ENCODE measurements at places on chromosomes 7 and 10.

DNA sequence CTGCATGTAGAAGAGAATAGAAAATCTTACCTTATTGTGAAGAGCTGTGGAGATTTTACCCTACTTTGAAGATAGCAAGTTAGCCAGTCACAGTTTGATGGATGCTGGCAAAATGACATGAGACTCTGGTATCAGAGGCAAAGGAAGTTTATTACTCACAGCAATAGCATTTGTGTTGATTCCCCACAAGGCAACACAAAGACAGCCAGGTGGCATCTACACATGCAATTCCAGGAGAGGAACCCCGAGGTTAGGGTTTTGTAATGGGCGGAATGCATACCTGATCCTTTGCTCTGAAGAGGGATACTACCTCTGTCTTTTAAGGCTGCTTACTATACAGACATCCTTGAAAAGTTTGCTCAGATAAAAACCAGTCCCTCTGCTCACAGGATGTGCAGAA is 59.5 kb downstream of the AHR start:
- DNase-seq: no peak

- DNase-seq: no peak
Observed at GRCh38 chr7:50411332-50411731, 38.8 kb downstream of the FIGNL1 start.

- peak; percentile 90 for DNase-seq
Observed at GRCh38 chr7:31744294-31744874, 57.4 kb downstream of the PPP1R17 start.

DNA sequence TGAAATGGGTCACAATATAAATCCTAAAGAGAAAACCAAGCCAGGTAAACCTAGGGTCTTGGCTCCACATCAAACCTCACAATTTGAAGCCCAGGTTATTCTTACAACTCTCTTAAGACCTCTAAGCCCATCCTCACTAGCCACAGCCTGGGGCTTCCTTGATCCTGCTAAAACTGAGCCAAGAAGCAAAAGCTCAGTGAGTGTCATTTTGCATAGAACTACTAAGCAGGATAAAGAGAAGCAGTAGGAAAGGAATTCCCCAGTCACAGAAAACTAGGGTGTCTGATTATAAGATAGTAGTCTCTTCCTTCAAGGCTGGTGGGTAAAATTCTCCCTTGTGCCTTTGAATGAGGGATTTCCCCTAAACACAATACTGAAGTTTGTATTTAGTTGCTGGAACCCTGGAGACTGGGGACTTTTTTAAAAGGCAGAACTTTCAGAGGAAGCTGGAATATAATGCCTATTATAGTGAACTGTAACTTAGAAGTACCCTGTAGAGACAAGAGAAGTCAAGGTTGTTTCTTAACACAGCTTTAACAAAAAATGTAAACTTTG is 196.6 kb upstream of the KIAA1217 start:
- DNase-seq: no peak

- no peak for DNase-seq
Observed at GRCh38 chr10:7915923-7916536, 97.7 kb downstream of the TAF3 start.

DNA sequence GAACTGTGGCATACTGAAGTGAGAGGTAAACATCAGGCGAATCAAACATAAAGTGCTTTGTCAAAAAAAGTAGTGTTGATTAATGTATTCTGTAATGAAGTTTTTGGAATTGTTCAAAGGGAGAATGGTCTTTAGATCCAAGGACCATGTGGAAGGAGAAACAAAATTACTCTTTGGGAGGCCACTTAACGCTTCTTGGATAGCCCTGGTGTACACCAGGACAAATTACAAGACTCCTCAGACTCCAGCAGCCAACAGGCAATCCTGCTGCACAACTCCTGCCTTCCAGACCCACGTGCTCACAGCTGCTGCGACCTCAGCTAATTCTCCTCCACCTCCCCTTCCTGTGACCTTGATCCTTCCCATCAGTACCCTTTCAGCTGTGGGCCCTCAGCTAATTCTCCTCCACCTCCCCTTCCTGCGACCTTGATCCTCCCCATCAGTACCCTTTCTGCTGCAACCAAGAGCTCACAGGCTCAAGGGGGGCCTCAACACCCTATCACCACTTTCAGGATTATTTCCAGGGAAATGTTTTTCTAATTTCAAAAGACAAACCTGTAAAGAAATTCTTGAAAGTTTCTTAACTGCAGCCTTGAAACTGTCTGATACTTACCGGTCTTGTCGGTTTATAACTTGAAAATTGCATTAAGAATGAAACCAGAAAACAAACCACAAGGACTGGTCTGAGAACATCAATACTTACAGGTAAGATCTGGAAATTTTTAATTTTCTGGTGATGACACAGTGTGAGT is 29.7 kb upstream of the DDC start:
- DNase-seq: no peak

DNA sequence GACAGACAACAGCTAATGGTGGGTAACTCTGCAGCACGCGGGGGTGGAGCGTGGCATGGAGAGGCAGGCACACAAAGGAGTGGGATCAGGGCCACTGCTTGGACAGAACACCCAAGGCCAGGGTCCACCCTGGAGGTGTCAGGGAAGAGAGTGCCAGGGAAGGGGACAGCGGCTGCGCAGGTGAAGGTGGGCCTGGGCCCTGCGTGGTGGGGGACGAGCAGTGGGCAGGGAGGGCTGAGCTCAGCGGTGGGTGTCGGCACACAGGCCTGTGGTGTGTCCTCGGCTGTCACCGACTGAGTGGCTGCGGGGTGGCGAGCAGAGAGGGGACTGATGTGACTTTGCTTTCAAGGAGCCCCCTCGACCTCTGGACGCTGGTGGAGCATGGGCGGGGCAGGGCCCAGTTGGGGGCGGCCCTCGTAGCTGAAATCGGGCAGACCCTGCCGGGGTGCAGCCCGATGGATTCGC is 8.4 kb upstream of the SCART1 start:
- DNase-seq: no peak

DNA sequence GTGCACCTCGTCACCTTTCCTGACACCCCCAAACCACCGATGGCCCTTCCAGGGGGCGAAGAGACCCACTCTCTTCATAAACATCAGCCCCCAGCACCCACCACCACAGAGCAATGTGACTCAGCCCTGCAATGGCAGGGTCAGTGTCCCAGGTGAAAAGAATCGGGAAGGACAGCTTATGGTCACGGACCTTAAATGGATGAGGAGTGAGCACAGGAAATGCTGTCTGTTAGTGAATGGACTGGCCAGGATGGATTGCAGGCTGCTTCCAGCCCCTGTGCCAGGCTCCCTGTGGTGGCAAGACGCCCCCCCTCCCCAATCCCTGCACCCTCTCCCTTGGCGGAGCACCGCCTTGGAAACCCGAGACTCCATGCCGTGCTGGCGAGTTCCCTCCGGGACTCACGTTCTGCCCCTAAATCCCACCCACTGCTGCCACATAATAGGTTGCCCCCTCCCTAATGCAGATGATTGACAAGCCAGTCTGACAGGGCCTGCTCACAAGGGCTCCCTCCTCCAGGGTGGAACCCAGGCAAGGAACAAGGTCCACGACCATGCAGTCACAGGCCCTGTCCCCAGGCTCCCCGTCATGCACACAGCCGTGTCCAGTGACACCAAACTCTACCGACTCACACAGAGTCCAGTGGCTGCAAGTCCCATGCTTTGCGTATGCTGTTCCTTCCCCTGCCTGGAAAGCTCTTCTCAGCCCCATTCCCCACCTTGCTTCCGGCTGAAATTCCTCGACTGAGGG is 7.3 kb downstream of the ASB13 start:
- peak; percentile 45 for DNase-seq

GRCh38 chr7:82542665-82543064 is 99.1 kb upstream of the CACNA2D1 start:
- no peak for DNase-seq

GRCh38 chr10:60511477-60512229 is 122.0 kb upstream of the ANK3 start:
- DNase-seq: peak; percentile 53

DNA sequence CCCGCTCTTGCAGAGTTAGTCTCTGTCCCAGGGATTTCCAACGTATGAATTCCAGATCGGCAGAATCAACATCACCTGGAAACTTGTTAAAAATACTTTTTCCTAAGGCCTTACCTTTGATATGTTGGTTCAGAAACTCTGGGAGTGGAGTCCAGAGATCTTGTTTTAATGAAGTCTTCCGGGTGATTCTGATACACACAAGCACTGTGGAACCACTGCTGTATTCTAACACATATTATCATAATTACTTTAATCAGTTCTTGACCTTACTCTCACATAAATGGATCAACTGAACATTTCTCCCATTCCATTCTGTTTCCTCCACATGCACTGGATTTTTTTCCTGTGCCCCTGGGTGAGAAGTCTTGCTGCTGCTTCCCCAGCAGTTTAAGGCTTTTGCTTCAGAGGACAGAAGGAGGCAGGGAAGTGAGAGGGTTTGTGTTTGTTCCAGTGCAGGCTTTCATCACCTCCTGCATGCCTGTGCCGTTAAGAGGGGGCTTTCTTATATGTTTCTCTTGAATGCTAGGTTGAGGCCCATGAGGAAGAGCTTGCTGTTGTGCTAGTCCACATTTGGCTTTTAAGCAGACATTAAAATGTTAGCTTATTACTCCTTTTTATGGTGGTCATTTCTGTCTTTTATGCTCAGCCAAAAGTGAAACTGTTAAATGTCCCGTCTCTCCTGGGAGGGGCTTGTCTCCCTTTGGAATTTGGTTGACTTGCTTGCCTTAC is 32.4 kb downstream of the CCSER2 start:
- no peak for DNase-seq

GRCh38 chr7:22447762-22448161 is 52.2 kb downstream of the STEAP1B start:
- DNase-seq: peak; percentile 14

DNA sequence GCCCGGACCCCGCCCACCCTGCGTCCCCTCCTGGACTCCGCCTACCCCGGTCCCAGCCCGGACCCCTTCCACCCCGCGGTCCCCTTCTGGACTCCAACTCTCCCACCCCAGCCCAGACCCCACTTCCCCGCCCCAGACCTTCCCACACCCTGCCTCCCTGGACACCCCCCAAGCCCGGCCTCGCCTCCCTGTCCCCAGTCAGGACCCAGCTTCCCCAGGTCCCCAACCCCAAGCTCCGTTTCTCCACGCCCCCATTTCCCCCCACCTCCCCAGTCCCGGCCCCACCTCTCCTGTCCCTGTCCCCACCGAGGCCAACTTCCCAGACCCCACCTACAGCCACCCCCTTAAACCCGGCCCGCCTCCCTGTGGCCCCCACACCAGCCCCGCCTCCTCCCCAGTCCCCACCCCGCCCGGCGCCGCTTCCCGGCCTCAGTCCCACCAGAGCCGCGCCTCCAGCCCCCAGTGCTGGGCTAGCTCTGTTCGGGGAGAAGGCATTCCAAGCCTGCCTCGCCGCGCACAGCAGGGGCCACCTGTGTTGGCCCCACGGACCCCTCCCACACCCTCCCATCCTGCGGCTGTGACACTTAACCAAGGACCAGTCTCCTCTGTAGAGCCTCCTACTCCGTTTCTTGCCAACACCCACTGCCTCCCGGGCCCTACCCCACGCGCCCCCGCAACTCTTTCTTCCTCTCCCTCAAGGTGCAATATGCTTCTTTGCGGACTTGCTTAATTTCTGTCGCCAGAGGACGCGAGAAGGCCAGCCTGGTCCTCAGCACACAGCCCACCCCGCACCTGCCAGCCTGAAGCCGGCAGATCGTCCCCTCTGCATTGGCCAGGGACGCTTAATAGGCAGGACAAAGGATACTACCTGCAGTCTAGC is 736 bp upstream of the ITIH5 start:
- peak; percentile 53 for DNase-seq

- DNase-seq: peak; percentile 58
Observed at GRCh38 chr7:157151626-157152339, 13.1 kb downstream of the UBE3C start.

DNA sequence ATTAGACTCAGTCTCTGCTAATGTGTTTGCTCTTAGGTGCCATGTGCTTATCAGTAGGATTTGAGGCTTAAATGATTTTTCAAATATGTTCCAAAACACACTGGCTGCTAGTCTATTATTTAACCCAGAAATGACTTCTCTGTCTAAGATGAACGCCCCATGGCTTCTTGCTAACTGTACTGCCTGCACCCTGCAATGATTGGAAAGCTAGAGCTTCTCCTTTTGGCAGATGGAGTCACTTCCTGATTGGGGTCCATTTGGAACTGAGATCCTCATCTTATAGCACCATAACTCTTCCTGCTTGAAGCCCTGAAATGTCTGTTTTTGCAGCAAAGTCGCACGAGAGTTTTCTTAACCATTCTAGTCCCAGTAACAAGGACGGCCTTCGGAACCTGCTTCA is 186.5 kb upstream of the ADO start:
- DNase-seq: no peak

DNA sequence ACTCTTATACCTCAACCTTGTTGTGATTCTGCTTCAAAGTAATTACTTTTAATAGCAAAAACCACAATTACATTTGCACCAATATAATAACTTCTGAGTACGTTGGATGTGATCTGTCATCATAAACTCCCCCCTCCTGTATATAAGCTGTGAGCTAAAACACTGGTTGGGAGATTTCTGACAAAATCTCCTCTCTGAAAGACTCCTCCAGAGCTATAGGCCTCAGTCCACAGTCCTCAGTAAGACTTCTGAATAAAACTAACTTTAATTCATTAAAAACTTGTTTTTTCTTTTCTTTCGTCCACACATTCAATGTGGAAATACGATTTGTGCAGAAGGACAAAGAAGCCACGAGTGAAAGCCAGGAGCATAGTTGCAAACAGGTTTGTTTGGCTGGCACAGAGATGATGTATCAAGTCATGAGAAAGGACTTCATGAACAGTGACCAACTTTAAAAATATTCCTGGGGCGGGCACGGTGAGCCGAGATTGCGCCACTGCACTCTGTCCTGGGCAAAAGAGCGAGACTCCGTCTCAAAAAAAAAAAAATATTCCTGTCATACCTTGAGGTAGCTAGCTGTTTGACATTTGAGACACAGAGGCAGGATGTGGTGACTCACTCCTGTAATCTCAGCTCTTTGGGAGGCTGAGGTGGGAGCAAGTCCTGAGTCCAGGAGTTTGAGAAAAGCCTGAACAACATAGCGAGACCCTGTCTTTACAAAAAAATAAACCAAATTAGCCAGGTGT is 91.1 kb upstream of the ARHGAP21 start:
- no peak for DNase-seq

DNA sequence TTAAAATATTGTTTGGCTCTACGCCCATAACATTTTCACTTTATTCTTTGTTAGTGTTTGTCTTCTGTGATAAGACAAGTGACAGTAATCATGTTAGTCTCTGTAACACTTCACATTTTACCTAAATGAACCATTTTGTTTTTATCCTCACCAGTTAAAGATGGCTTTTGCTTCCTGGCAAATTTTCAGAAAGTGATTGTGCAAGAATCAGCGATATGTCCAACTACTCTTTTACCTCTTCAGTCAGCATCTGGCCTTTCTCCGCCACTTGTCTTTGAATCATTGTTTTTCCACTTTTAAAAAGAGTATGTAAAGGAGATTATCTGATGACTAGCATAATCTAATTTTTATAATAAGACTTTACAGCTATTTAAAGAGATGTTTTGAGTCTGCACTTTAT is 3.5 kb downstream of the DGKB start:
- no peak for DNase-seq
